Hematopoietic multipotent progenitor cell (in vitro differentiated cells): ENCODE measurements at places on chromosomes 2 and 18. TPM values are rescaled to one million over a fixed set of nuclear protein-coding genes. Genes with fewer than 3 reads are reported as not detected.

ADD2 gene
- 4.3 TPM for total RNA-seq

DNA sequence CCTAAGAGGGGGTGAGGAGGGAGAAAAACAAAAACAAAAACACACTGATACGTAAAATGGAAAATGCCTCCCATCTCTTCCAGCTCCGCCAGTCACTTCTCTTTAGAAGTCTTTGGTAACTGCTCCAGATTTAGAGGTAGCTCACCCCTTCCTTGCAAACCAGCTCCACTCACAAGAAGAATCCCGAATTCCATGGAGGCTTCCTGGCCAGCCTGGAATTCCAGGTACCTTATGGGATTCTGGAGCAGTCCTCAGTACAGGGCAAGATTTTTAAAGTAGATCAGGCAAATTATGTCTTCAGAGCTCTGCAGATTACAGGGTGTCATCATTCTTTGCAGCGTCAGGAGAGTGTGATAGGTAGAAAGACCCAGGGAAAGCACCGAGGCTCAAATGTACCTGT lies 4.8 kb downstream of the STON1 start:
- DNase-seq: no peak

DNA sequence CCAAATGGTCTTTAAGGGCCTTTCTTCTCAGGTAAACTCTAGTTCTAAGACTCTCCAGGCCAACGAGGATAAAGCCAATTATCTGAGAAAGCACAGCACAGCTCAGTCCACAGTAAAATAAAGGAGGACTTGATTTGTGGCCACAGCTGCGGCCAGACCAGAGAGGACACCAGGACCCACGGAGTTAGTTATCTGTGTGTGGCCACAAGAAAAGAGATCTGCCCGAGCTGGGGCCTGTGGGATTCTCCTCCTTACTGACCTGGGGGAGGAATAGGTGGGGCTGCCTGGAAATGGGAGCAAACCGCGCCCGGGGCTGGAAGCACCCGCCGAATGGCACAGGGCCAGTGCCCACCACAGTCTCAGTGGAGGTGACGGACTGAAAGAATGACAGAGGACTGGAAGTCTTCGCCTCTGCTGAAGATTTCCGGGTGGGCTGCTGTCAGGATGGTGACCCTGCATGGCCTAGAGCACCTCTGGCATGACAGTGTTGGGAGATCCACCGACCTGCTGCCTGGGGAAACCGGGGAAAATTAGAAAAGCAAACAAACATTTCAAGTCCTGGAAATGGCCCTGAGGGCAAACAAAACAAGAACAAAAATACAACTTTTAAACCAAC lies 13.3 kb downstream of the PROC start:
- DNase-seq: no peak

- no peak for DNase-seq
These were observed 55.1 kb upstream of the MAPRE3 start for GRCh38 chr2:26915316-26915715.

DNA sequence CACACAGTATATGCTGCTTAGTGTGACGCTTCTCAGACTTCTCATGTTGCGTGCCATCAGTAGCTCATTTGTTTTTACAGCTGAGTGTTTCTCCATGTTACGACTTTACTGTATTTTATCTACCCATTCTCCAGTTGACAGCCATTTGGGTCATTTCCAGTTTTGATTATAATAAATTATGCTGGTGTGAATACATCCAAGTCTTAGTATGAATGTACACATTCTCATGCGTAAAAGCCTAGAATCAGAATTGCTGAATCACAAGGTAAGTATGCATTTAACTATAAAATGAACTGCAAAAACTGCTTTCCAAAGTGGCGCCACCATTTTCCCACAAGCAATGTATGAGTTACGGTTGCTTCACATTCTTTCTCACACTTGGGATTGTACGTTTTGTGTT lies 184.2 kb upstream of the SLC35G4 start:
- DNase-seq: no peak

DNA sequence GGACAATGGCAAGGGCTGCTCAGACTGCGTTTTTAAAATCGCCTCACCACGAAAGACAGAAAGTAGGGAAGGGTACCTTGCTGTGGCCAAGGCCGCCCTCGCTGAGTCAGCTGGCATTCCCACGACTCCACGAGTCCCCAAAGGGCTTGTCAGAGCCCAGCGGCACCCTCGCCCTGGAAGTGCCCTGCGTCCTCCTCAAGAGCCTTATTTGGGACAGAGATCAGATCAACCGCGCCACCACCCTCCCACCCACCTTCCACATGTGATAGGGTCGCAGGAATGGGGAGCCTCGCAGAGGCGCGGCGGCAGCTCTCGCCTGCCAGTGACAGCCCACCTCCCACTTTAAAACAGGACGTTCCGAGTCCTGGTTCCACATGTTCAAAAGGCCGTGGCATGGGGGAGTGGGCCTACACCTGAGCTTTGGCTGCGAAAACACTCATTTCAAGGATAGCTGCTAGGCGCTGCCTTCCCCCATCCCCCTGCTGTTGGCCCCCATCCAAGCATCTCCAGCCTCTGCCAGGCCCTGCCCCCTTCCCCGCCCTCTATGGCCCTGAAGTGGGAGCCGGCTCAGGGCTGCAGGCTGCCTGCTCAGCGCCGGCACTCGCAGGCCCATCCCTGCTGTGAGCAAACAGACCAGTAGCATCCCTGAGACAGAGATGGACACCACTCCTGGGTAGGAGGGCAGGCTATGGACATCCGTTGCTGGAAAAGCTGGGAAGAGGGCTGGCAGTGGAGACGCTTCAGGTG lies 38.1 kb upstream of the ARHGEF4 start:
- no peak for DNase-seq

GRCh38 chr2:30139131-30139870 lies 7.5 kb upstream of the YPEL5 start:
- DNase-seq: no peak
